ENCODE measurements at places on chromosomes 5 and 9.
A peak's percentile ranks its signal among the peaks of the same experiment; 100 is the strongest.

GRCh38 chr9:133429214-133429613 lies 7.0 kb downstream of the ADAMTS13 start:
- no peak for DNase-seq

DNA sequence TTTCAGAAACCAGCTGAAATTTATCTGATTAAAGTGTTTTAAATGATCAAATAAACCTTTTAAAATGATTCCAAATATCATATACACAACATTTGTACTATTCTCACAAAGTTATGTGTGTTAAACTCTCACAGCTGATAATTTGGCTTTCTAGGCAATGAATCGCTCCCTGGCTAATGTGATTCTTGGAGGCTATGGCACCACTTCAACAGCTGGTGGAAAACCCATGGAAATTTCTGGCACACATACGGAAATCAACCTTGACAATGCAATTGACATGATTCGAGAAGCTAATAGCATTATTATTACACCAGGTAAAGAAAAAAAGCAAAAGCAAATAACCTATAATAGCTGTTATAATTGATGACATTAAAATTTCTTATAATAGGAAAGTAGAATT lies 72.4 kb downstream of the NNT start:
- DNase-seq = no peak

- DNase-seq = peak; percentile 60
Measured at GRCh38 chr9:129609486-129610212, 11.3 kb downstream of the C9orf50 start.

DNA sequence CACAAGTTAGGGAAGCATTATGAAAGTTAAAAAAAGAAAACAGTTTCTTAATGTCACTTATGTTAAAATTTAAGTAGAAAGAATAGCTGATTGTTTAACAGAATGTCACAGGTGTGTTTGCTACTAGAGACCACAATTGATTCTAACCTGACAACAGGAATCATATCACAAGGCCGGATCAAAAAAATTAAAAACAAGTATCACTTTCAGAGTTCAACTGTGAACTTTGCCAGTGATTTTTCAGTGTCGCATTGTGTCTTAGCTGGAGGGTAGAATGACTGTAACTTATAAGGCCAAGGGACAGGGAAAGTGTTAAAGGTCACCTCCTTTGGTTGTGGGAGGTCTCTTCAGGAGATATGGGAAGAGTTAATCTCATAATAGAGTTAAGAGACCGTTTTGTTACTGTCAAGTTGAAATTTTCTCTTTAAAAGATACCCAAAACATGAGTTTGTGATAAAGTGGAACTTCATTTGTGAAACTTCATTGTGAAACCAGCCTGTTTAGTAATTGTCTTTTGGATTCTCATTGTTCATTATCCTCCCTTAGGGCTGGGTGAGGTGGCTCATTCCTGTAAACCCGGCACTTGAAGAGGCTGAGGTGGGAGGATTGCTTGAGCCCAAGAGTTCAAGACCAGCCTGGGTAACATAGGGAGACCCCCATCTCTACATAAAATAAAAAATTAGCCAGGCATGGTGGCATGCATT lies 40.9 kb downstream of the CPEB4 start:
- no peak for DNase-seq

GRCh38 chr5:80041527-80041926 lies 6.4 kb downstream of the THBS4 start:
- peak; percentile 47 for DNase-seq

DNA sequence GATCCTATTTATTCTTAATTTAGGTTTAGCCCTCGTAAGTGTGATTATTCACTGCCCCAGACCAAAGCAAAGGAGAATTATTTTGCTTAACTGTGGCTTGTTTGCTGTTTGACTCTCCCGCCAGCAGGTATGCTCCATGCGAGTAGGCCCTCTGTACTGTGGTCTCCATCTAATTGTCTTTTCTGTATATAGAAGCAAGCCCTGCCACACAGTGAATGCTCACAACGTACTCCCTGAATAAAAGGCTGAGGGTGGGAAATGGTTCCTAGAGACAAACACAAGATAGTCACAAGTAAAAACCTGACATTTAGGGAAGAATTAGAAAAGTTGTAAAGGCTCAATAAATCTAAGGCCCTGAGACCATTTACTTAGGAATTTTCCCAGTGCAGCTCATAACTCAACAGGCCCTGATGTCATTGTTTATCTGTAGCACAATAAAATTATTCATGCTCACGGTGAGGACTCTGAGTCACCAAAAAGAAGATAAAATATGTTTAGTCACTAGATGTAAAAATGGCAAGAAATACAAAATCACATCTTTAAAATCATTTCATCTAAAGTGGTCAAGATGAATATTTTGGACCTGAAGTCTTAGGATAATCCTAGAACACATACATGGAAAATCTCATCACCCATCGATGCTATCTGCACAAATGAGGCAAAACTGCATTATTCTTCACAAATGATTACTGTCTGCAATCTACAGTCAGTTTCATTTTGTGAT lies 473.2 kb downstream of the ENC1 start:
- no peak for DNase-seq

Data from T47D (cell line).